ENCODE measurements at places on chromosomes 5 and 9.

DNA sequence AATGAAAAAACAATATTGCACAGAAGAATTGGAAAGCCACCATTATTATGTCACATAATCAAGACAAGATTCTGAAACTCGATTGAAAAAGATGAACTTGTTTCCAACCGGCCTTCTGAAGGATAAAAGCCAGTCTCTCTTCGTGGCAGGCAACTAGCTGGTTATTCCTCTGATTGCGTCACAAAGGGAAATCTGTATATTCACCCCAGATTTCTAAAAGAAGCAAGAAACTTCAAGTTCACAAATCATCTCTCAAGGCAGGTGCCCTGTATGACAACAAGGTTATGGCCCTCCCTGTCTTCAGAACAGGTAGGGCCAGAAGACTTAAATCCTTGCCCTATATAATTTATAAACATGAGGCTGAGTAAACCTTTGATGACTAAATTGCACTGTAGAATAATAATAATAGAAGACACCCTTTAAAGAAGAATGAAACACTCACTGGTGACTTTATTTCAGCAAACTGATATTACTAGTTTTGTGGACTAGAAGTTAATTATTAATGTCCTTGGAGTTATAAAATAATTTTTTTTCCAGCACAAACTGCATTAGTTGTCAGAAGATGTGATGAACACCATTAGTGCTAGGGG lies 2.9 kb upstream of the KLF4 start:
- DNase-seq: no peak

DNA sequence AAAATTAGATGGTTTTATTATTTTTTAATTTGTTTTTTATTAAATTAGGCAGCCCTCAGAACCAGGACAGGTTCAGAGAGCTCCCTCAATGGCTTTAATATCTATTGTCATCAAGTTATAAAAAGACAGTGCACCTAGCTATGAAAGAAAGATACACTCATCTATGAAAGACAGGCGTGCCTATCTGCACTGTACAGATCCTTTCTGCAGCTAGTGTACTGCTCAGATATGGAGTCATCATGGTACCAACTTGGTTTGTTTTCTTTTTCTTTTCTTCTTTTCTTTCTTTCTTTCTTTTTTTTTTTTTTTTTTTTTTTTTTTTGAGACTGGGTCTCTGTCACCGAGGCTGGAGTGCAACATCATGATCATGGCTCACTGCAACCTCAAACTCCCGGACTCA lies 54.8 kb upstream of the GPBP1 start:
- DNase-seq: no peak

- no peak for DNase-seq
Observed at GRCh38 chr9:126453156-126453963, 126.7 kb downstream of the MVB12B start.

DNA sequence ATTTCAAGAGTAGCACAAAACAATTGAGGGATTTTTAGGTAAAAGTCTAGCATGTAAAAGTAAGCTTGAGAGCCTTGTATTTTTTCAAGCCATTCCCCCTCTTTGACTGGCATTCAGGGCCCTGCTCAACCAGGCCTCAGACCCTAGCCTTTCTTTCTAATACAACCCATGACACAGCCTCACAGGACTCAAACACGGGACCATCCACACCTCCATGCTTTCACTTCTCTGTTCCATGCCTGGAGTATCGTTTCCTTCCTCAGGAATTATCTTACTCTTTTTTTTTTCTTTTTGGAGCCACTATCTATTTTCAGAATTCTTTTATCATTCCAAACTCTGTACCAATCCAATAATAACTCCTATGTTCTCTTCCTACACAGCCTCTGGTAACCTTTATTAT lies 560.2 kb upstream of the CLINT1 start:
- no peak for DNase-seq

- no peak for DNase-seq
Observed at GRCh38 chr5:5270958-5271785, 131.0 kb downstream of the ADAMTS16 start.

- no peak for DNase-seq
Observed at GRCh38 chr5:58499231-58499630, 8.0 kb downstream of the GAPT start.

DNA sequence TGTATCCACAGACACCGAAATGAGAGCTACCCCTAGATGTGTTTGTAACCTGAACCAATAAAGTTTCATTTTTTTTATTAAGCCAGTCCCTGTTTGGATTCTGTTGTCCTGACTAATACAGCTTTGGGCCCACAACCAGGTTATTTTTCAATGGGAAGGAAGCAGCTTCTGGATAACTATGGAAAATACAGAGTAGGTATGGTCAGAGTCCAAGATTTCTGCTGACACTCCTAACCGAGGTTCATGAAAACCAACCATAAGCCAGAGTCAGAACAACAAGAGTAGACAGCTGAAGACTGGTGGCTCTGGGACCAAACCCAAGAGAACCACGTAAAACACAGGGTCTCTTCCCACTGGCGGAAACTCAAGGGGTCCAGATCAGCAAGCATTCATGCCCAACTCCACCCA lies 10.8 kb downstream of the KLF9 start:
- DNase-seq: no peak

DNA sequence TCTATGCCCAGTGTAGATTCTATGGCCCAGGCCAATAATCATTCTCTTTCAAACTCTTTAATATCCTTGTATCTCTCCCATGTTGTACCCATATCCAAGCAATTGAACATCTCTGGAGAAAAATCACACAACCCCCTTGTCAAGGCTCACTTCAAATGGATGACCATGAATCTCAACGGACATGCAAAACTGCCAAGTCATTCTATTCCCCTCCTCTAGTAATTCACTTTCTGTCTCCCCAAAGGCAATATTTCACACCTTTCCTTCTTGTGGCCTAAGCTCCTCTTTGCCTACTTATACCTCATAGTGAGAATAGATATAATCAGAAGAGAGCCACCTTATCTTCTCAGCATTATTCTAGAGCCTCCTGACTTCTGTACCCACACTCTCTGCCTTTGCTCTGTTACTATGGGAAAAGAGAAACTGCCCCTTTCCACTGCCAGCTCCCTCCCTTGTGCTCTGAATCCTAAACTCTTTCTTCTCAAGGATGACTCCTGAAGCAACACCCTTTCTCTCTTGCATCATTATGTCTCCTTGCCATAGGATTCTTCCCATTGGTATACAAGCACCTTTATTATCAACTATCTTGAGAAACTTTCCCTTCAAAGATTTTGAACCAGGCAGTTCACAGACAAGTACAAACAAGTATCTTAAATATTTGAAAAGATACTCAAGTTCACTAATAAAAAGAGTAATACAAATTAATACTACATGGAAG lies 66.1 kb downstream of the RPS23 start:
- DNase-seq: no peak

GRCh38 chr5:150703762-150704161 lies 2.9 kb upstream of the RBM22 start:
- no peak for DNase-seq

DNA sequence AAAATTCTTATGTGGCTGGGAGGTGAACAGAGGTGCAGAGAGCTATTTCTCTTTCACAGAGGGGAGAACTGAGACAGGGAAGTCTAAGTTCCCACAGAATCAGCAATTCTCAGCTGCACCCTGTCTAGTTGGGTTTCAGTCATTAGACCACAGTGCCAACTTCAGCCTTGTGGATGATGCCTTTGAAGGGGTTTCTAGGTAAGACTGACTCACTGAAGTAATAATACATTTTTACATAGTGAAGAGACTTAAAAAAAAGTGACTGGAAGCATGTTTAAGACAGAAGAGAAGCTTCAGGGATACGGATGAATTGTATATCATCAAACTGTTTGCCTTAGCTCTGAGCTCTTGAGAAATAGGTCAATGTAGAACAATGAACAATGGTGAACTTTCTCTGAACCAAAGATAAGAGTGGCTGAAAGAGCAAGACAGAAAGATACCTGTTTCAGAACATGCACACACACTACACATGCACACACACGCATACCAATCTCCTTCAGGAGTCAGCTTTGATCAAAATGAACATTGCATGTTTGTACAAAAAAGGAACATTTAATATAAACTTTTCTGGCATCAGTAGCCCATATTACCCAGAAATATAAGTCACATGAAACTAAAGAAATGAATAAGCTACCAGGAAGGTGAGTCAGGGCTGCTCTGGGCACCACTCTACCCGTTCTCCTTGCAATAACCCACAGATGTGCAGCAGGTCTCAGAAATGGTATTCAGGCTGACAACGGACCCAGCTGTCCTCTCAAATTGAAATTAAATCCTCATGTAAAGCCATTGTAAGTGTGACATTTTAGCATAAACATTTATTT lies 12.6 kb upstream of the FYB1 start:
- DNase-seq: no peak

GRCh38 chr9:31677415-31677814 lies 707.0 kb upstream of the ACO1 start:
- DNase-seq: no peak

GRCh38 chr5:117859176-117859575 lies 1129.2 kb downstream of the DTWD2 start:
- DNase-seq: no peak

- no peak for DNase-seq
Observed at GRCh38 chr5:123916345-123917121, 404.6 kb downstream of the CSNK1G3 start.

- DNase-seq: no peak
Observed at GRCh38 chr9:120570296-120570695, 9.7 kb downstream of the CDK5RAP2 start.

DNA sequence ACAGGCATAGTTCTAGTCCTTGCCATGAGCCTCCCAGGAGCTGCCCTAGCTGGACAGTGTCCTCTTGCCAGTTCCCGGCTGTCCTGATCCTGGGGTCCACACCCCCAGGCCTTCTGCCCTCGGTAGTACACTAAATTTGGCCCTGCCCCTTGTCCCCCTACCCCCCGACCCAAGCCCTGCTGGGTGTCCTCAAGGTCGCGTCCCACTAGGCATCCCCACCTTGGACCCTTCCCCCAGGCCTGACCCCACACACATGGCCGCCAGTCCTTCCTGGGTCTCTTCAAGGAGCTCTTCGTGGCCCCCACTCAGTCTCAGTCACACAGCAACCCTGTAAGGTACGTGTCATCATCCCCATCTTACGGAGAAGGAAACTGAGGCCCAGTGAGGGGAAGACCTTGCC lies 40.0 kb upstream of the PHYKPL start:
- DNase-seq: no peak

DNA sequence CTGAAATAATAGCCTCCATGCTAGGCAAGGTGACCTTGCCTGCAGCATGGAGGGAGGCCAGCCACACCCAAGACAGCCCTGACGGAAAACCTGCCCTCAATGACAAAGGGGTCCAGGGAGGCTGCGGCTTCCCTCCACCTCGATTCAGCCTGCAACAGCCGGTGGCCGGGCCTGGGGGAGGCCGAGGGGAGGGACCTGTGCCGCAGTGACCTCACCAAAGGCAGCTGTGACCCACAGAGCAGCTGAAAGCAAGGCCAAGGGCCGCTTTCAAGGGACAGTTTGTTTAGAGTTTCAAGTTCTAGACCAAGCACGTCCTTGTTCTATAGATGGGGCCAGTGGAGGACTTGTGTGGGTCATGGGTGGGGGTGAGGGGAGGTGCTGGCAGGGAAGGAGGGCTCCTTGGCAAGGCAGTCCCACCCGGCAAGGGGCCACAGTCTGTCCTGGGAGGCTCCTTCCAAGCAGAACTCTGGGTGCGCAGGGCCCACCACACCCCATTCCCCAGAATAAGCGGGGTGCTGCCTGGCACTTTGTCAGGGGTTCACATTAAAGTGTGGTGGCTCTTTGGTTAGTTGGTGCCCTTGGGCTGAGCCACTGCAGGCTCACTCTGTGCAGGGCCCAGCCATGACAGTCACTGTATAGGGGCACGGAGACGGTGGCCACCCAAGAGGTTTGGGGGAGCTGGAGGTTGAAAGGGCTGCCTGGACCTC lies 226.5 kb downstream of the FANCC start:
- DNase-seq: no peak

- no peak for DNase-seq
Observed at GRCh38 chr5:135433681-135434426, 13.3 kb downstream of the DCANP1 start.

- DNase-seq: no peak
Observed at GRCh38 chr5:25500635-25501034, 855.9 kb upstream of the CDH10 start.

- DNase-seq: no peak
Observed at GRCh38 chr9:91174772-91175171, 186.9 kb downstream of the AUH start.

Measured in COR-L47 (cell line).